ENCODE measurements at places on chromosomes 4 and X. TPM values are rescaled to one million over a fixed set of nuclear protein-coding genes. Genes with fewer than 3 reads are reported as not detected.

DNA sequence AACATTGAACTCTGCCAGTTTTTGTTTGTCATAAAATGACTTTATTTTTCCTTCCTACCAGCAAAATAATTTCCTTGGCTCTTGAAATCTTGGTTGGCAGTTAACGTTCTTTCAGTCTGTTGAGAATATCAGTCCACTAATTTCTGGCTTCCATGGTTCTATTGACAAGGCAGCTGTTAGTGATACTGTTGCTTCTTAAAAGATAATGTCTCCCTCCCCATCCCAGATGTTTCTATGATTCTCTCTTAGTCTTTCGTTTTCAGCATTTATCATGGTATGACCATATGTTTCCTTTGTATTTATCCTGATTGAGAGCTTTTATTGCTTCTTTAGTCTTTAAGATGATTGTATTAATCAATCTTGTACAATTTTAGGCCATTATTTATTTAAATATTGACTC is 81.1 kb upstream of the STK26 start:
- no peak for DNase-seq

DNA sequence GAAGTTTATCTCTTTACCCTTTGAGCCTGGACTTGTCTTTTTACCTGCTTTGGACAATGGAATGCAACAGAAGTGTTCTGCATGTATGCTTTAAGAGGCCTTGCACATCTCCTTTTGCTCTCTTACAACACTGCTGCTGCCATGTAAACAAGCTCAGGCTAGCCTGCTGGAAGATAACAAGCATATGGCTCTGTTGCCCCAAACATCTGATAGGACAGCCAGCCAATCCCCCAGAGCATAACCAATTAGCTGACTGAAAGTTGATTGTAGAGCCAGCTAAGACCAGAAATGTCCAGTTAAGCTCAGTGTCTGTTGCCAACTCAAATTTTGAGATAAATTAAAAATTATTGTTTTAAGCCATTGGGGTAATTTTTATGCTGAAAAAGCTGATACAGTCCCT is 510.6 kb upstream of the CNKSR2 start:
- no peak for DNase-seq

- no peak for DNase-seq
These were observed 19.2 kb downstream of the MEPE start for GRCh38 chr4:87851953-87852352.

DNA sequence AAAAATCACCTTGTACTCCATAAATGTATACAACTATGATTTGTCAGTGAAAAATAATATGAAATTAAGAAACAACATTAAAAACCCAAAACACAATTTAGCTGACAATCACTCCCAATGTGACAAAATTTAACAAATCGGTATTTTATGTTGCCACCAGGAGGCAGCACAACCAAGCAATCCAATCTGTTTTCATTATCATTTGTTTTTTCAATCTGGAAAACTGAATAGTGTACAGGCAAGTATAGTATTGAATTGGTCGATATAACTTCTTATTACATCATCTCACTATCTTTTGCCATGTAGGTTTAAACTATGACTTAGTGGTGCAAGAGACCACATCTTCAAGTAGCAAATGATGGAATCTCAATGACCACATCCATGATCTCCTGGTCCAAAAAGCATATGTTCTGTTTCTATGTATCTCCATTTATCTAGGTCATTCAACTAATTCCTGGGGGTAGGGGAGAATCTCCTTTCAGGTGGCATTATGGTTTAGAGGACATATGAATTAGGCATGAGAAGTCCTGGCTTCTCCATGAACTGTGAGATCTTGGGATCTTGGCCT is 112.9 kb upstream of the AGA start:
- DNase-seq = peak; percentile 17

The TMEM165 gene
- total RNA-seq = 54.6 TPM

The DAPP1 gene
- total RNA-seq = not detected

The MID1 gene
- 32.4 TPM for total RNA-seq

The HSPA4L gene
- total RNA-seq = 21.5 TPM

The MAP7D2 gene
- total RNA-seq = 7.6 TPM

The CFI gene
- total RNA-seq = 0.33 TPM

DNA sequence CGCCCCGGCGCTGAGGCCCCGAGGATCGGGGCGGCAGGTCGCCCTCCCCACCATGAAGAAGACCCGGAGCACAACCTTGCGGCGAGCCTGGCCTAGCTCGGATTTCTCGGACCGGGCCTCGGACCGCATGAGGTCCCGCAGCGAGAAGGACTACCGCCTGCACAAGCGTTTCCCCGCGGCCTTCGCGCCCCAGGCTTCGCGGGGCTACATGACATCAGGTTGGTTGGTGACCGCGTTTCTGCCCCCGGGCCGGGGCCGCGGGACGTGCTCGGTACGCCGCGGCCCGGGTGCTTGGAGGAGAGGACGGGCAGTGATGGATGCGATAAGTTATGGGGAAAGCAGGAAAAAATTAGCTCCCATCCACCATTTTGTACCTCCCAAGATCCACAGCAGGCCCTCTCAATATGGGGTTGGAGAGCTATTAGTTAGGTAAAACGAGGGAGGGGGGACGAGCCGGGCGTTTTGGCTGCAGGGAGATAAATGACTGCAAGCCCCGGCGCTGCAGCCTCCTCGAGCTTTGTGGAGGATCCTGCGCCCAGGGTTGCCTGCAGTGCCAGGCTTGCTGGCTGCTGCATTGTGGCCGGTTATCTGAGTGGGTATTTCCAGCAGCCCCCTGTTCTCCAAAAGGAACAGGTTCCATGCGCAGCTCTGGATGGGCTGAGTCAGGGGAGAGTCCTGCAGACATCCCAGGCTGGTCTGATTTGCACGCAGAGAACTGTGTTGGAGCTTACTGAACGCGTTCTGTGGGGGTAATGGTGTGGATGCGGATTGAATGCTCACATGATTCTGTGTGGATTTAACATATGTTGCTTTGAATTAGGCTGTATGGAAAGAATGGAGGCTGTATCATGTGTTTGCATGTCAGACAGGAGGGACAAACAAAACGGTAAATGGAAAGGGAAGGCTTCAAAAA is 1.9 kb downstream of the STOX2 start:
- no peak for DNase-seq

DNA sequence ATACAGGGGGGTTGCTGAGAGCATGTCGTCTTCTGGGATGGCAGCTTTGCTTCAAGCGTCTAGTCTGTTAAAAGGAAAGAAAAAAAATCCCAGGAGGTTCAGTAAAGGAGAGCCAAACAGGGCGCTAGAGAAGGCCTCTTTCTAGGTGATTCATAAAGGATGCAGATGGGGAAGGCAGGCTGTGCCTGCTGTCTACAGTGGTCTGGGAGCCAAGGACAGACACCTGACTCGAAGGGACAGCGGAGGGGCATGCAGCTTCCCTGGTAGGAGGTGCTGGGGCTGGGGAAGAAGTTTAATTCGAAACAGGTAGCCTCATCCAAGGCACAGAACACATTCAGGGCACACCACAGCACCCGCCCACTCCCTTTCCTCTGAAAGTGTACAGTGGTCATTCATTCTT is 19.9 kb downstream of the BCOR start:
- DNase-seq = no peak

DNA sequence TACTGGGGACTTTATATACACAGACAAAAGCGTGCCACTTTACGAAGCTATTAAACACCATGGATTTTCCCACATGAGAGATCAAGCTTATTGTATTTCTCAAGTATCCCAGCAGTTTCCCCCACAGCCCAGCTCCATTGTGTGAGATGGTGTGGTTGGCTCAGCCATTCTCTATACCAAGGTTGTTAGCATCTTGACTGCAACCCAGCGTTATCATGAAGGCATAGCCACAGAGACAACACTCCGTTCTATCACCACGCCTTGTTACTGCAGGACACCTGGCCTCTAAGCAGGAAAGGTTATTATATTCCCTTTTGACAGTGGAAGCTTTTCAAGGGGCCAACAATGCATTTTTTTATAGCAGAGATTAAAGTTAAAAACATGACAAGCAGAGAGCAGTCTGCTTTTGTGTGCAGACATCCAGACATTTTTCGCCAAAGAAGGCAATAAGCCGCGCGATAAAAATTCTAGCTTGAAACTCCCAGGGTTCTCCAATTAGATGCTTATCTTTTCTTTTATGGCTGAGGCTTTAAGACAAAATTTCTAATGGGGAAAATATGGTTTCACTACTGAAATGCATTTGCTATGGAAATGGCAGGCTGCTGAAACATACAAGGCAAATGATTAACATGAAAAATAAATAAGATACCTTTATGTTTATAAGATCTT is 206.1 kb downstream of the MID1 start:
- no peak for DNase-seq

The USP26 gene
- not detected for total RNA-seq

- DNase-seq = no peak
These were observed 22.0 kb downstream of the TBL1X start for GRCh38 chrX:9486786-9487387.

The FREM3 gene
- not detected for total RNA-seq

DNA sequence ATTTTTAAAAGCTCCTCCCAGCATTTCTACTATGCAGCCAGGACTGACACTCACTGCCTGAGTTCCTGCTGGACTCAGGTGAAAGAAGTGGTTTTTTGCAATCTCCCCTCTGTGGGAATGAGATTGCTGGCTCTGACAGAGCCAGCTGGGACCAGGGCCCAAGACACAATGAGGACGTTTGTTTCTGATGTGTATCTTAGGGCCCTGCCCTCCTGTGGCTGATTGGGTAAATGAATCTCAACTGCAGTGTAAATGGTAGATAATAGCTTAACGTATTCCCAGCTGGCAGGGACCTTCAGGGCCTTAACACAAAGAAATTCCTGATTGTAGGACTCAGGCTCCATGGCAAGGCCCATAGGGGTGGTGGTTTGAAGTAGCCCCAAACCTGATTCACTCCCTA is 85.8 kb upstream of the PRPS1 start:
- DNase-seq = no peak

- no peak for DNase-seq
These were observed 24.7 kb downstream of the ACE2 start for GRCh38 chrX:15576019-15576418.

The UGT8 gene
- 2.1 TPM for total RNA-seq

DNA sequence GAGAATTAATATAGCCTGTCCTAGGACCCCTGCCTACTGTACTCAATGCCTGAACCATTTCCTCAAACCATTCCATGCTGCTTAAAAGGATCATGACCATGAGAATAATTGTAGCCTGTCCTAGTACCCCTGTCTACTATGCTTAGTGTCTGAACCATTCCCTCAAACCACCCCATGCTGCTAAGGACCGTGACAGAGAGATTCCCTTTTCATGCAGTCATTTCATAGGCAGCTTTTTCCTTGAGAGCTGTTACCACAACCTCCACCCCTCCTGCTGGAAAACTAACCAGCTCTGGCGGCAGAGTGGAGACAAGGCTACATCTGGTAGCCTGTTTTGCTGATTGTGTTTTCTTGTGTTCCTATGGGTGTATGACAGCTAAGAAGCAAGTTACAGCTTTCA is 174.9 kb upstream of the SMARCAD1 start:
- no peak for DNase-seq

- DNase-seq = no peak
These were observed 404.0 kb upstream of the F9 start for GRCh38 chrX:139126493-139126892.

The NPY5R gene
- total RNA-seq = not detected

DNA sequence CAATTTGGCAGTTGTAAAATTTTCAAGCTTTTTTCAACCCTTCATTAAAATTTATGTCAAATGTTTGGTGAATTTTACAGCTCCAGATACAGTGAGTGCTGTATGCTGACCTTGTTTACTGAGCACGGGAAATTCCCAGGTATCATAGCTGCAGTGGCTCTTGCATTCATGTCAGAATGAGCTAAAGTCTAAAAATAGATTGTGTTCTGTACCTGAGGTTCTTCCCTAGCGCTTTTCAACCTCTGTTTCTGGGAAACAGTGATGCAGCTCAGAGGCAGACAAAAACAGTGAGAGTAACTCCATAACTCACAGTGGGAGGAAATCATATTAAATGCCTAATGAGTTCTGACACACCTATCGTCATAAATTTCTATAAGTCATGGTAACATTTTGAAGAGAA is 393.8 kb upstream of the GNPDA2 start:
- DNase-seq = no peak
